ENCODE measurements at places on chromosomes 5 and 9. TPM values are rescaled to one million over a fixed set of nuclear protein-coding genes. Genes with fewer than 3 reads are reported as not detected.

LECT2 gene
- total RNA-seq, result not detected

BTF3 gene
- total RNA-seq, result 589 TPM

GABRG2 gene
- total RNA-seq, result 0.81 TPM

GRCh38 chr9:20302197-20302596 lies 320.1 kb downstream of the MLLT3 start:
- no peak overlapping the region for H3K27ac ChIP-seq
- no peak overlapping the region for H3K4me3 ChIP-seq
- H3K36me3 ChIP-seq, result no peaks in the 10 kb centered on the region
- H3K27me3 ChIP-seq, result no peaks in the 10 kb centered on the region

- H3K4me3 ChIP-seq, result no peak overlapping the region
- DNase-seq, result no peak
- no peak overlapping the region for H3K27ac ChIP-seq
- H3K4me1 ChIP-seq, result peaks cover 1% of the 10 kb centered on the region
- H3K36me3 ChIP-seq, result no peaks in the 10 kb centered on the region
Observed at GRCh38 chr5:91464886-91465646, 81.9 kb upstream of the ARRDC3 start.
